Activated T-helper 2 cell treated with anti-CD3 and anti-CD28 coated beads, Interferon-gamma antibody, Interleukin-2, Interleukin-4, amounts not matched to agents 10 μg/mL and 5 μg/mL and 100 μg/mL, durations not matched to agents 14 hours and 24 hours and 36 hours (primary cell): ENCODE measurements at places on chromosomes 4 and X.

- no peak for DNase-seq
Measured at GRCh38 chr4:146545102-146545501, 23.4 kb upstream of the SLC10A7 start.

DNA sequence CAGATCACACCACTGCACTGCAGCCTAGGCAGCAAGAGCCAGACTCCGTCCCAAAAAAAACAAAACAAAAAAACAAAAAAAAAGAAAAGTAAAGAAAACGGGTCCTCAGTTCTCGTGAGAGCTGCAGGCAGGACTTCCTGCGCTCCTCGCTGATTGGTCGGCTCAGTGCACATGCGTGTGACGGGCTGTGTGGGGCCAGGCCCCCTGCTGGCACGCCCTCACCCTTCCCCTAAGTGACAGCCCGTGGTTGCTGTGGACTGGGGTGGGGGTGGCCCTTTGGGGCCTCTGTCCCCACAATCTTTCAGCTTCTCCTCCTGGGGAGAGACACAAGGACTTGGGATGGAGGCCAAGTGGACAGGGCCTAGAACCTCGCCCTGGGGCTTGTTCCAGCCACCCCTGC lies at the start of gene FAM9B:
TSS of gene FAM9B (minus strand) at position 139 of the 400 bp plus-strand sequence. CDS start 1,141 bp downstream, outside the sequence.
- no peak for DNase-seq

DNA sequence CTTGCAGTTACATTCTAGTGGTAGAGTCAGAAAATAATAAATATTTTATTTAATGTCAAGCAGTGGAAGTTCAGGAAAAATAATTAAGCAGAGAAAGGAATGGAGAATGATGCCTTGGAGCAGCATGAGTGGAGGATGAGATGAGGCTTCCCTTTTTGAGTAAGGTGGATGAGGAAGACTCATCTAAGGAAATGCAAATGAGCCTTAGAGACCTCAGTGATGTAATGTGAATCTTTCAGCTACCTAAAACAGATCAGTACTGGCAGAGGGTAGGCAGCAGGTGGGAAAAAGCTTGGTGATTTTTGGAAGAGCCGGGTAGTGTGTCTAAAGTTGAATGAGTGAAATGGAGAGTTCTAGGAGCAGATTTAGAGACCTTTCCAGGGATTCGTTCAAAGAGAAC lies 118.2 kb downstream of the GRID2 start:
- DNase-seq, result no peak

DNA sequence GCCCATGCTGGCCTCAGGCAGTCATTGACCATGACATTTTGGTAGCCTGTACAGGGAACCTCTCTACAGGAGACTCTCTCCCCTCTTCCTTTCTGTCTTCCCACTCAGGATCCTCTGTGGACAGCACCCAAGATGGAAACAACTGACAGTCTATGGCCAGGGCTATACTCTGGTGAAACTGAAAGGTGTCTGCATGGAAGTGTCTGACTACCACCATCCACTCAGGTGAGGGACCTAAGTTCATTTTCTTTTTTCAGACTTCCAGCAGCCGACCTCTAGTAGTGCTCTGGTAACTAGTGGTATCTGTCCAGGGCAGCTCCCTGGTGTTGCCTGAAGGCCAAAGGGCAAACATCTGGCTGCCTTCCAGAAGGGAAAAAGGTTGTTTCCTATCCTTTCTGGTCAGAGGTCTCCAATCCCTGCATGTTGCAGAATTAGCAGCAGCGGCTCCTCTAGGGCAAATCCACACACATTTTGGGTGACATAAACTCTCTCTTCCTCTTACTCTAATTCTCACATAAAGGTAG lies 804.5 kb downstream of the C4orf33 start:
- DNase-seq, result no peak

DNA sequence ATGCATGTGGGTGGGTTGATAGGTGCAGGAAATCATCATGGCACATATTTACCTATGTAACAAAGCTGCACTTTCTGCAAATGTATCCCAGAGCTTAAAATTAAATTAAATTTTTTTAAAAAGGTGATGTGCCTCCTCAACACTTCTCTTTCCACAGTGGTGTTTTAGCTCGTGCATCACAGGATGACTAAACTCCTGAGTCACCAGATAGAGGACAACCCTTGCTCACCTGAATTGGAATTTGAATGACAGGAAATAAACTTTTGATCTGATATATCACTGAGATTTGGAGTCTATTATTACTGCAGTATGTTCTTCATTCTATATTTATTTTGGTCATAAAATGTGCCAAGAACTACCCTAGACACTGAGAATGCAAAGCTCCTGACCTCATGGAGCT lies 185.3 kb downstream of the MAPK10 start:
- DNase-seq, result no peak

DNA sequence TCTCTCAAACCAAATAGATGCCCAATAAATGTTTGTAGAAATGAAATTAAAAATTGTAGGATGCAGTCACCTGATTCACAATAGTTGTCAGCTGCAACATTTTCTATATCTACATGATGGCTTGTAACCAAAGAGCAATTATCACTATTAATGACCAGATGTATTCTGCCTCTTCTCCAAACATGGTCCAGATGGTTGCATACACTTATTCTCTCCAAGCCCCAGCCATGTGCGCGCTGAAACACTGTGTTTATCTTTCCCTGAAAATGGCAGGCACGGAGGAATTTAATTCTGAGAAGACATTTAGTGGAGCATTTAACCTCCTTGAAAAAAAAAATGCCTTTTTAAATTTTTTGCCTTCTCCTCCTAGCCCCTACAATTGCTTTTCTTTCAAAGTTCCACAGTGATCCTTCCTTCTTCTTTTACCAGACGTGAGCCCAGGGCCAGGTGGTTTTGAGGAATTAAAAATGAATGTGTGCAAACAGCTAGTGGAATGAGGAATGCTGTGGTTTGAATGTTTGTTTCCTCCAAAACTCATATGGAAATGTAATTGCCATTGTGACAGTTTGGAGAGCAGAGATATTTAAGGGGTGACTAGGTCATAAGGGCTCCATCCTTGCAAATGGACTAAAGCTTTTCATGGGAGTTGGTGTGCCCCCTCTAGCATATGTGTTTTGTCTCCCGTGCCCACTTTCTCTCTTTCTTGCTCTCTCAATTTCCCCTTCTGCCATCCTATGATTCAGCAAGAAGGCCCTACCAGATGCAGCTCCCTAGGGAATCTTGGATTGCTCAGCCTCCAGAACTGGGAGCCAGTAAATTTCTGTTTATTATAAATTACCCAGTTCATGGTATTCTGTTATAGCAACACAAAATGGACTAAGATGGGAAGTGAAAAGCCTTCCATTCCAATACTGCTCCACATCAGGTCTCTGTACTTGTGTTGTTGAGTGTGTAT lies 136.0 kb downstream of the GABRB1 start:
- DNase-seq, result no peak

- peak; percentile 57 for DNase-seq
Measured at GRCh38 chr4:173169428-173170181, 994 bp downstream of the GALNT7 start.

DNA sequence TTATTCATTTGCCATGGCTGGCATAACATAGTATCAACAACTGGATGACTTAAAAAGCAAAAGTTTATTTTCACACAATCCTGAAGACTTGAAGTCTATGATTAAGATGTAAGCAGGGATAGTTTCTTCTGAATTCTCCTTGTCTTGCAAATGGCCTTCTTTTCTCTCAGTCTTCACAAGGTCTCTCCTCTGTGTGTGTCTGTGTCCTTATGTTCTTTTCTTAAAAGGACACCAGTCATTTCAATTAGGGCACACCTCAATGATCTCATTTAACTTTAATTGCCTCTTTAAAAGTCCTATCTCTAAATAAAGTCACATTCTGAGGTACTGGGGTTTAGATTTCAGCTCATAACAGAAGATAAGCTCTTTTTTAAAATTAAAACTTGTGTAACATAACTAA lies 399.7 kb downstream of the PABPC4L start:
- no peak for DNase-seq

DNA sequence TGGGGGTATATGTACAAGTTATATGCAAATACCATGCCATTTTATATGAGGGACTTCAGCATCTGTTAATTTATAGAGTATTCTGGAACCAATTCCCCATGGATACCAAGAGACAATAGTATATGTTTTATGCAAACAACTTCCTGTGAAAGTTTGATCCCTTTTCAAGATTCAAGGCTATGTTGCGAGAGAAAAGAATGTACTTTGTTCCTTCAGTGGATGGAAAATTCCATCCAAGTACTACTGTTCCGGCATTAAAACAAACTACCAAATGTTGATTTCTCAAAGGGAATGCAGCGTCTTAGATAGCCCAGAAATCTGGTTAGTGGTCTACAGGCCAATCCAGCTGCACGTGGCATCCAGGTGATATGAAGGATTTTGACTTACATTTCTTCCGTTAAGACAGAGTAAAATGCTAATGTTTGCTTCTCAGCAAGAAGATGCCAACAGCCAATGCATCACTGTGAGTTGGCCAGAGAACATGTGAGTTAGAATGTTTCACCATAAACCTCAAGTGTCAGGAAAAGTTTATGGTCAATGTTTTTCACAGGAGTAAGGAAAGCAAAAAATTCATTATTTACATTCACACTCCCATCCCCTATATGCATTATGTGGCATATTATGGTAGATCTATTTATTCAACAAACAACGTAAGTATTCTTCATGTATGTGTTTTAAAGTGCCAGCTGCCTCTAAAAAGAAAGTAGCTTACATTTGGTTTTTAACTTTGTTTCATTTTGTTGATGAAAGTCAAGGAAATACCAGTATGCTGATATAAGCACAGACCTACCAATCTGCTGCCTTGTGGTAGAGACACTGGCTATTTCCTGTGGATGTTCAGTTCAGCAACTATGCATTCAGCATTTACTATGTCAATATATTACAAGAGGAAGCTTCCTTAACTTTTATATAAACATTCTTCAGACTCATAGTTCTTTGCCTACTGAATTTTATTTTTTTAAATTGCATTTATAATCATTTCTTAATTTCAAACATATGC lies 44.4 kb downstream of the METTL14 start:
- no peak for DNase-seq

DNA sequence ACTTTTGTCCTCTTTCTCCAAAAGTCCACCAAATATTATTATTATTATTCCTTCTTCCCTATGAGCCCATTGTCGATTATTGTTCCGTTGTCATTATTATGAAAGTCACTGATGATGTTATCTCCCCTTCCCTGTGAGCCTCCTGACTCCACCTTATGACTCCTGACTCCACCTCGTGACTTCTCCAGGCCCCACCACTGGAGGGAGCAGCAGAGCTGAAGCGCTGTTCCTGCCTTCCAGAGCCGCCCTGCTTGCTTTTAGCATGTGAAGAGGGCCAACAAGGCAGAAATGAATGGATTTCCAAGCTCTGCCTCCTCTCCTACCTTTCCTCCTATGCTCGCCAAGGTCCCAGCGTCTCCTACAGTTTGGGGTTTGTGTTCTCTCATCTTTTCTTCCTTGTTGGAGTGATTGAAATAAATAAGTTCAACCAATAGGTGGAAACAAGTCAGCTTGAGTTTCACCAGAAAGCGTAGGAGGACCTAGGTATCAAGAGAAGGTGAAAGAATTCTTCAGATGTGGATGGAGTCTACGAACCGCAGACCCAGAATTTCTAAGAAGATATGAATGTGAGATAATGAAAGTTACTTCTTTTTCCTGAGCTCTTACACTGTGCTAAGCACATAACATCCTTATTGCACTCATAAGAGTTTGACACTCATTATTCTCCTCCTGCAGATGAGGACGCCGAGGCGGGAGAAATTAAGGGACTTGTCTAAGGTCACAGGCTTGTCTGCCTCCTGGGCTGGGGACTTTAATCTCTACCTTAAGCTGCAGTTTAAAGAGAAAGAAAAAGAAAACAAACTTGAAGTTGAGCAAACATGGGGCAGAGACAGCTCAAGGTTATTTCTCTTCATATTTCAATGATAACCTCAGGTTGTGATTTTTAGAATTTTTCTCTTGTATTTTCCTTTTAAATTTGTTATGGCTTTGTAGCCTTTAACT lies 26.1 kb downstream of the IGSF1 start:
- DNase-seq, result no peak

DNA sequence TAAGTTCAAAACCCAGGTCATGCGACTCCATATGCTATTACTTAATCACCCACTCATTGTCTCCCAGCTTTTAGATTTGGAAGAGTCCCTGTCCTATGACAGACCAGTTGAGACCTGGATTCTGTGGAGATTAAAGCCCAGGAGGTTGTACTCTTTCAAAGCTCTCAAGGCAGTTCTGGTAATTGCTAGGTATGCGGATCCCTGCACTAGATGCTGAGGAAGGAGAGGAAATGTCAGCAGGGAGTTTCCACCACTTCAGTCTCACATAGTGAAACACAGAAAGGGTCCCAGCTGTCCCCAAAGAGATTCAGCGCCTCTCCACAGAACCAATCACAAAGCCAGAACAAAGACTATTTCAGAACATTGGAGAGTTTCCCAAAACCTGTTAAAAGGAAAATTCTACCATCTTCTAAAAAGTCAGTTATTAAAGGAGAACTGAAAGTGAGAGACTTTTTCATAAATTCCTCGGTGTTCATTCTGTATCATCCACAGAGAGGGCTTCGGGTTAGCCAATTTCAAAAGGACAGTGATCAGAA lies 53.4 kb downstream of the IRF2 start:
- no peak for DNase-seq

GRCh38 chr4:1209821-1210220 lies 37.4 kb upstream of the SPON2 start:
- DNase-seq, result no peak

DNA sequence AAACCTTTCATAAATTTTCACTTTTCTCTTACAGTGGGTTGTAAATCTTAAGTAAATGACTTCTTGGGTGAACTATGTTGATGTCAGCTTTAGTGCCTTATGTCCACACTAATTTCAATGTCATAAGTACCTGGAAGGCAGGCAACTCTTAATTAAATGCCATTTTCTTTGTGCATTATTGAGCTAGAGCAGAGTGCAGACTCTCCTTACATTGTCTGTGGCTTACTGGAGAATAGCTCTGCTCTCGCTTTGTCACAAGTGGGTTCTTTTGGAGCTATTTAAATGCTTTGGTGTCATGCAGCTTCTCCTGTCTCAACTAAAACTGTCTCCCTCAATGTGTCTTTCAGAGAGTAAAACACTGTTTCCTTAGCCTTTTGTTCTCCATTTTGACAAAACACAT lies 411.6 kb downstream of the STIM2 start:
- no peak for DNase-seq

DNA sequence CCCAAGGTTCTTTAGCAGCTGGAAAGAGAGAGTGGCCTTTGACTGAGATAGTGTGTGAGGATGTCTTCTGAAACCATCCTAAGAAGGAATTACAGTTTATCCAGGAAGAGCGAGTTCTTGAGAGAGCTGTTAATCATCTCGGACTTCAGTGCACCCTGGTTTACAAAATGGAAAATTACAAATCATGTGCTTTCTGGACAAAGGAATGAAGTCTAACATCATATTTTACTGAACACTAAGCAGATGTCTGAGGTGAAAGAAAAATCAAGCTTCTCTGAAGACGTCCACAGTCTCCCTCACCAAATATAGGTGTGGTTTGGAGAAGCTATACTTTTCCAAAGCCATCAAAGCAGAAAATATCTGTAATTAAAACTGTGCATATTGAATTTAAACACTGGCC lies 30.8 kb upstream of the CYP2U1 start:
- no peak for DNase-seq

- DNase-seq, result peak; percentile 20
Measured at GRCh38 chrX:49192722-49193328, 6.7 kb upstream of the PRICKLE3 start.
